ENCODE measurements at places on chromosomes 12 and 14.

DNA sequence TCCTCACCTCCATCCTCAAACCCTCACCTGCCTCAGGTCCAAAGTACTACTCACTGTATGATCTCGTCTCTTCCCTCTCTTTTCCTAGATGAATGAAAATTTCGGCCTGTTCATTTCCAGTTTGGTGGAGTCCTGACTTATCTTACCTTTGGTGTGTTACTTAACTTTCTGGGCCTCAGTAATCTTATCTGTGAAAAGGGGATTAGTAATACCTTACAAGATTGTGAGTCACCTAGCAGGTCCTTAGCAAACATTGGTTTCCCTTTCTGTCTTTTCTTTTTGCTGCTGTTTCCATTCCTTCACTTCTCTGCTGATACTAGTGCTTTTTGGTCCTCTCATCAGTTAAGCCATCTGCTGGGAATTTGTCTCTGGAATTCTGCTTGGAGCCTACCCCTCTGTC is 52.8 kb downstream of the AKAP6 start:
- no peak for DNase-seq

GRCh38 chr14:103500148-103500990 is 22.3 kb downstream of the CKB start:
- peak; percentile 84 for DNase-seq

DNA sequence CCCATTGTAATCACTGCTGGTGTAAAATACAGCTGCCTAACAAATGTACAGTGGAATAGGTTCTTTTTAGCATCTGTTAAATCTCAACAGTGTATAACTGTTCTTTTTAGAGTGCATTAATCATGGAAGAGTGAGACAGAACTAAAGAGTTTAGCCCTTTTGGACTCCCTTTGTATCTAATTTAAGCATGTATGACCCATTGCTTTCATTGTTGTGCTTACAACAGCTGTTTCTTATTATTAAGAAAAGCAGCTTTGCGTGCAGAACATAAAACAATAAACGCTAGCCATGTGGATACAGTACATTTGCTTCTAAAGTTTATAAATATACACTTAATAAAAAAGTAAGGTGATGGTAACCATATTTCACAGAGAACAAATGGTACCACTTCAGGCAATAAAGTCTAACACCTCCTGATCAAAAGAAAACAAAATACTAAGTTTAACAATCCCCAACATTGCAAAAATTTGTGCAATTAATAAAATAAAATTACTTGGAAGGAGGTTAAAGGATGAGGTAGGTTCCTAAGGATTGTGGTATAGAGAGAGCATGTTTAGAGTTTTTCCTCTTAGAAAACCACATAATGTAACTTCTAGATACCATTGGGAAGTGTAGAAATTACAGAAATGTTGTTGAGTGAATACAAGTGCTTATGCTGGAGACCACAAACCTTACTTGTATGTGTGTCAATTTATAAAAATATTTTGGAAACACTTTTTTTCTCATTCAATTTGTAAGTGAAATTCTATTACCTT is 448.7 kb downstream of the SLC6A15 start:
- peak; percentile 6 for DNase-seq

- DNase-seq, result no peak
These were observed 312.9 kb downstream of the ITPR2 start for GRCh38 chr12:26520109-26520508.

GRCh38 chr14:106586098-106586704 is 1059.8 kb downstream of the TMEM121 start:
- DNase-seq, result no peak

GRCh38 chr14:100810861-100811461 is 15.0 kb upstream of the MEG3 start:
- DNase-seq, result peak; percentile 79

- no peak for DNase-seq
These were observed 9.9 kb downstream of the GPHB5 start for GRCh38 chr14:63308723-63309317.

DNA sequence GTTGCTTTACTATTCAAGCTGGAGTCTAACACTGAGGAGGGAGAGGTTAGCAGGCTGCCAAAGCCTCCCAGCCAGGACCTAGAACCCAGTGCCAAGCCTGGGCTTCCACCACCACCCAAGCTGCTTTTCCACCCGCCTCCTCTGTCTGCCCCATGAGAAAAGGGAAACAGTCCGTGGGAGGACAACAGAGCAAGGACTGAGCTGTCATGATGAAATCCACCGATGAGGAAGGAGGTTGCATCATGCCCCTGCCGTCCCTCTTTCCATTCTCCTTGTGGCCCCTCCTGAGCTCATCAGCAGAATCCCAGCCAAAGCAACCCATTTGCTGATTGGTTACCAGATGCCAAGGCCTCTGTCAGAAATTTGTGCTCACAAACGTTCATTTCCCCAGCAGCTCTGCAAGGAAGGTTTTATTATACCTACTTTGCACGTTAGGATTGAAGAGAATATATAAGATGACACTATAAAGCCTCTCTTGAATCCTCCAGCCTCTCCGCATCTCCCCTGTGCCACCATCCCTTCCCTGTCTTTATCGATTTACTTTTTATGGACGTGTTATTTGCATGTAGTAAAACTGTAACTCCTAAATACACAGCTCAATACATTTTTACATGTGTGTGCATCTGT is 6.3 kb upstream of the SERPINA1 start:
- no peak for DNase-seq

DNA sequence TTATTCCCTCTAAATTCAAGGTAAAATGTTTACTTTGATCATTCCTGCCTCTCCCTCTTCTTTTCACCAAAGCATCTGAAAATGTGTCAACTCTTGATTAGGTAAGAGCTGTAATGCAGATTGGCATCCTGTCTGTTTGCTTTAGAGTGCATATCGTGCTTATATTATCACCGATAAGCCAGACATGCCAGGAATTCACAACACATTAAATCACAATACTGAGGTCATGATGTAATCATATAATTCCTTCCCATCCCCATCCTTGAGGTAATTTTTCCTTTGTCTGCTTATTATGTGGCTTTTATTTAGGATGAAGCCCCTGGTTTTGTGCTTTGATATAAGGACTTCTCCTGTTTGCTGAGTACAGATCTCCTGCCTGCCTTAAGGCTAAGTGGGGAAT is 10.2 kb downstream of the DDX47 start:
- peak; percentile 58 for DNase-seq

DNA sequence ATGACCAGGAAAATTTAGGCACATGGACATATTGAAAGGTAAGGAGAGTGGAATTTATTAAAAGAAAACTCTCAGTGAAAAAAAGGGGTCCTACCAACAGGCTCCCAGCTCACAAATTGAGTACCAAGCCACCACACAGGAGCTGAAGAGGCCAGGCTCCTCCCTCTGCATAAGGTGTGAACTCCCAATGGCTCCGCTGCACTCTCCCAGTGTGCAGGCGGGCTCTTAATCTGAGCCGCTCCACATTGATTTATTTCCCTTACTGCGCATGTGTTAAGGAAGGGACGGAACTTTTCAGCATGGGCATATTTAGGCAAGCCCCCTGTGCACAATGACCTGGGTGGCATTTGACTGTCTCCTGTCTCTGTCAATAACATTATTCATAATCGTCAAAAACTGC is 68.6 kb upstream of the PLEKHG7 start:
- DNase-seq, result no peak

DNA sequence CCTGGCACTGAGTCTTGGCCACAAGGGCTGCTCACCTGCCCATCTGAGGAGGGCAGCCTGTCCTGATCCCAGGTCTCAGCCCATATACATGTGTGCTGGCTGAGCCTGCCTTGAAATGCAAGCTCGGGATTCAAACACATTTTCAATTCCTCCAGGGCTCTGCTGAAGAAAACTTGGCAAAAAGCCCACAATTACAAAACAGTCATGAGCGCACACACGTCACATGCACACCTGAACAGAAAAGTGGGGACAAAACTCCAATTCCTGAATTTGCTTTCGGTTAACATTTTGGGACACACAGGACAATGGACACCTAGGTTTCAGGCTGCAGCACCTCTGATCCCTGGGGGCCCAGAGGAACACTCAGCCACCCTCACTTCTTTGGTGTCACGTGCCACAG is 113.9 kb downstream of the RBM19 start:
- DNase-seq, result no peak

DNA sequence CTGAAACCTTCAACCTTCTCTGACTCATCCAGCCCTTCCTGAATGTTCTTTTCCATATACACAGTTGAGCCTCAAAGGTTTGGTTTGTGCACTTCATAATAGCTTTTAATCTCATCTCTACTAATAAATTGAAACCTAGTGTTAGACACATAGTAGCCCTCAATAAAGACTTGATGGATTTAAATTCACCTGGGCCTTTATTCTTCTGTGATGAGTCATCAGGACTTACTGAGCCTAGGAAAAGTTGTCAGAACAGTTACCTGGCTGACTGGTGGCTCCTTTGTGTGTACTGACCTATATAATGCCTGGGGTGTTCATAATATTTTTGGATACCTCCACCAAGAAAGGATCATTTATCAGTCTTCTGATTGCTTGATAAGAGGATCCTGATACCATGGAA is 86.4 kb upstream of the NTF3 start:
- no peak for DNase-seq

DNA sequence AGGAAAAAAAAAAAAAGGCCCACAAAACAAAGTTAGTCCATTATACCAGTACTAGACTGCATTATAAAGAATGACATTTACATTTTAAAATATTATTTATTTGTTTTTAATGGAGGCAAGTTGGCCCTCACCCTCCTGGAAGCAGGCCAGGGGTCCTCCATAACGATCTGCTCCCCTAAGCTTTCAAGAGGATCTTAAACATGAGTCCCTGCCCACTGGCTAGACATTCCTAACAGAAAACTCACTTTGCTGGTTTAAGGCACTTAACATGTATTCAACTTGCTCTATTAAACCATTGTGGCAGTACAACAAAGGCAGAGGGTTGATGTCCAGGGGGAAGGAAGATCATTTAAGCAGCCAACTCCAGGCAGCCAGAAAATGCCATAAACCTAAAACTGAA is 111.4 kb downstream of the STXBP6 start:
- no peak for DNase-seq

GRCh38 chr12:117527479-117527855 is 166.0 kb upstream of the NOS1 start:
- no peak for DNase-seq

DNA sequence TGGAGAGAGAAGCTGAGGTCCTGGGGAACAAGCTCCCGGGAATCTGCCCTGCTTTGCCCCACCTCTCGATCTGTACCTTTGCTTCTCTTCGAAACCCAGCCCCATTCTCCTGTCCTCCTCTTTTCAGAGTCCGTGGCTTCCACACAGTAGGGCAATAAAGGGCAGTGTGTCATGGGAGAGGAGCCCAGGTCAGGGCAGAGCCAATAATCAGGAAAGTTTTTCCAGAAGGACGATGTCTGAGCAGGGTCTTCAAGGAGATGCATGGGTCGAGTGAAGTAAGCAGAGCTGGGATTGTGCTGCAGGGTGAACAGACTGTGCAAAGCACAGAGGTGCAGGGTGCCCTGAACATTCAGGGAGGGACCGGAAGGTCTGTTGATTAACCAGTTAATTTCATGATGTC is 22.1 kb upstream of the SERPINA4 start:
- DNase-seq, result no peak

DNA sequence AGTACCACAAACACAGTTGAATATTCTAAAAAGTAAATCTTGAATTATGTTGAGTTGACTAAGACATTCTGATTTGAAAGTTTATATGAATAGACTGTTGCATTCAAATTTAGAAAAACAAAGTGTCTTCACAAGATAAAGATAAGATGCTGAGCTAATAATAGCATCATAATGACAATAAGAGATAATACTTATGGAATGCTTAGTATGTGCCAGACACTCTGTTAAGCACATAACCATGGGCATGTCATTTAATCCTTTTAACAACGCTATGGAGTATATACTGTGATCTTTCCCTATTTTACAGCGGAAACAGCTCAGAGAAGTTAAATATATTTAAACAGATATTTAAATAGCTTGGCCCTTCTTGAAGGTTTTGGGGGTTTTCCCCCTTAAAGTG is 163.4 kb downstream of the SRGAP1 start:
- DNase-seq, result no peak

GRCh38 chr12:66692170-66692569 is 13.3 kb upstream of the GRIP1 start:
- no peak for DNase-seq

- DNase-seq, result no peak
These were observed 4.8 kb downstream of the CEP170B start for GRCh38 chr14:104869669-104870367.

GRCh38 chr14:24670594-24670993 is 36.6 kb upstream of the GZMB start:
- no peak for DNase-seq

DNA sequence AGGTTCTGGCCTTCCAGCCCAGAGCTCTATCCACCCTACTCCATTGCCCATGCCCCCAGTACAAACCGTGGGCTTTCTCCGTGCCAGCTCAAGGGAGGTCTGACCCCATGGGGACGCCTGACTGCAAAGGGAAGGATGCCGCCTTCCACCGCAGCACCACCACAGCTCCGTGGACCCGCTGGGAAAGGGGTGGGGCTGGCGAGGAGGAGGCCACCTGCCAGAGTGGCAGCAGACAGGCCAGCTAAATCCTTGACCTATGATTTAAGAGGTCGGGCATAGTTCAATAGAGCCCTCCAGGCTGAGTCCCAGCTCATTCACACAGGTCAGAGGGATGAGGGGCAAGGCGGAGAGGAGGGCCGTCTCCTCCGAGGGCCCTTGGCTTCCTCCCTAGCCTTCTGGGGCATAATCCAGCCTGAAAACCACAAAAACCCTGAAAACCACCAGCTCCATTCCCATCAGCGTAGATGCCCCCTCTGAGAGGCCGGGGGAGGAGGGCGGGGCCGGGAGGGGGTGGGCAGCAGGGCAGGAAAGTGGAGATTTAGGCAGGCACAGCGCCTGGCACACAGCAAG is 14.9 kb upstream of the FIGNL2 start:
- DNase-seq, result no peak

DNA sequence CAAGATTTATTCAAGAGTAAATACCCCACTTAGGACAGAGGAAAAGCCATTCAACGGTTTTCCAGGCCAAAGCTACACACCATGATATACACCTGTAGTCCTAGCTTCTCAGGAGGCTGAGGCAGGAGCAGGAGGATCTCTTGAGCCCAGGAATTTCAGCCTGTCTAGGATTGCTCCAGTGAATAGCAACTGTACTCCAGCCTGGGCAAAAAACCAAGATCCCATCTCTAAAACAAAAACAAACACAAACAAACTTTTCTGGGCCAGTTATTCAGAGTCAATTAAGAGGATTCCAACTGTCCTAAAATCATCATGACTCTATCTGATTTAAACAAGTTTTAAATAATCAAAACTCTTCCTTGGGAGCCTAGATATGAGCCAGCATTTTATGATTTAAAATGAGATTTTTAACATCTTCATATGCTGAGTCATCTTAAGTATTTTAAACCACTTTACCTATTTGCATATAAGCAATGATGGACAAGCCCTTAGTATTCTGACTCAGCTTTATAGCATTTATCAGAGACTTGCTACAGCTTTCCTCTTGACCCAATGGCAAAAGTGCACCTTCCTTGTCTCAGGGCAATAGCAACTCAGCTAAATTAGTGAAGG is 77.1 kb downstream of the KCNMB4 start:
- DNase-seq, result no peak

DNA sequence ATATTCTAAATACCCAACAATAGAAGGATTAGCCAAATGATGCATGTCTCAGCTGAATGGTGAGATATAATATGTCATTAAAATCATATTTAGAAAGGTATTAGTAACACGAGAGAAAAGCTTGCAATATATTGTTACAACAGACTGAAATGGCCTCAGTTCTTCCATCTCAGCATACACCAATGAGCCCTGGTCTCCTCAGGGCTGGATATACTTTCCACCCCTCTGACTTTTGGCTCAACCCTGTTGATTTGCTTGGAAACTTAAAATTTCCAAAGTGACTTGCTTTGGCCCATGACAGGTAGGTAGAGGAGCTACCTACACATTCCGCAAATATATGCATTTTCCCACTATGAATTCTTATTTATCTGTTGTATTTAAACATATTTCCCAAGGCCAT is 908.1 kb upstream of the TMEM132C start:
- no peak for DNase-seq

Data from astrocyte of the spinal cord (primary cell).